ENCODE measurements at places on chromosomes 6 and 20.

GRCh38 chr6:135522965-135523692 lies 25.6 kb upstream of the AHI1 start:
- no peak for DNase-seq

DNA sequence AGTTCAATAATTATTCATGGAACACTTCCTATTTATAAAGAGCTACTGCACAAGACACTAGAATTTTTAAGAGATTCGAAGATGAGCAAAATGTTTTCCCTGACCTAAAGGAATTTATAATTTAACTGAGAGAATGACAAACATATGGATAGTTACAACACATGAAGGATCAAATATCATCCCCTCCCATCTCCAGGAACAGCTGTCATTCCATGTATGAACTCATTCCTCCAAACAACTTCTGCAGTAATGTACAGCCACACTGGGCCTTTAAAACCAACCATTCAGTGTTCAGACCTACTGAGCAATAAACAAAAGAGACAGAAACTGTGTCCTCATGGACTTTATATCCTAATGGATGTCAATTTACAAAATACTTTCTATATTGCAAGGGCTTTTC lies 87.8 kb downstream of the KIF16B start:
- no peak for DNase-seq

DNA sequence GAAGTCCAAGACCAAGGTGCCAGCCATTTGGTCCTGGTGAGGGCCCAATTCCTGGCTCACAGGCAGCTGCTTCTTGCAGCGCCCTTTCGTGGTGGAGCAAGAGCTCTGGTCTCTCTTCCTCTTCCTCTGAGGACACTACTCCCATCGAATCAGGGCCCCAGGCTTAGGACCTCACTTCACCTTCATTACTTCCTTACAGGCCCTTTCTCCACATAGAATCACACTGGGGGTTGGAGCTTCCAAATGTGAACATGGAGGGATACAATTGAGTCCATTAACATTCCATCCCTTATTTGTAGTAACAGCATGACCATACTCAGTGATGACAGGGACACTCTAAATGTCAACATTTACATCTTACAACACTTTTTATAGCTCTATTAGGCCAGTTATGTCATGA lies 2.3 kb downstream of the RAMACL start:
- DNase-seq: no peak

- DNase-seq: no peak
Observed at GRCh38 chr6:148580442-148580841, 166.4 kb upstream of the UST start.

DNA sequence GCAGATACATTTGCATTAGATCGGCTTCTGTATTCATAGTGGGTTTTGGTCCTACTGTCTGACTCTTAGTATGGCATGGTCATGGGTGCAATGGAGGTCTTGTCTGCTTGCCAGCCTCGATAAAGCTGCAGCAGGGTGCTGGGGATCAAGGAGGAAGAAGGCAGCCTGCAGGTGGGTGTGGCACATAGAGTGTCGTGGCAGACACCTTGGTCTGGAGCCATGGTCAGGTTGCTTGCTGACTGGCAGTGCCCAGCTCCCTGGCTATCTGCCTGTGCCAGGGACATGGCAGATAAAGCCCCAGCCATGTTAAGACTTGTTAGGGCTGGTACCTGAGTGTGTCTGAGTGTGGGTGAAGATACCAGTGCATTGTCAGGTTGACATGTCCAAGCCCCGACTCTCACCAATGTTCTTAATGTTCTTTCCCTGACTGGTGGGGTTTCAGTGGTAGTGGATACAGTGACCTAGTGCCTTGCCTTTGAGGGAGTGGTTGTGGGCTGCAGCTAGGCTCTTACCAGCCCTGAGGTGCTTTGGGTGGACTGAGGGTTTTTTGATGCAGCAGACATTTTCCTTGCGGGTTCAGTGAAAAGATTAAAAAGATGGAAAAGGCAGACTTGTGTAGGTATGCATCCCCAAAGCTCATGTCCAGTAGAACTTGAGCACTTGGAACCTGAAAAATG lies 1.8 kb downstream of the FAM83D start:
- no peak for DNase-seq

DNA sequence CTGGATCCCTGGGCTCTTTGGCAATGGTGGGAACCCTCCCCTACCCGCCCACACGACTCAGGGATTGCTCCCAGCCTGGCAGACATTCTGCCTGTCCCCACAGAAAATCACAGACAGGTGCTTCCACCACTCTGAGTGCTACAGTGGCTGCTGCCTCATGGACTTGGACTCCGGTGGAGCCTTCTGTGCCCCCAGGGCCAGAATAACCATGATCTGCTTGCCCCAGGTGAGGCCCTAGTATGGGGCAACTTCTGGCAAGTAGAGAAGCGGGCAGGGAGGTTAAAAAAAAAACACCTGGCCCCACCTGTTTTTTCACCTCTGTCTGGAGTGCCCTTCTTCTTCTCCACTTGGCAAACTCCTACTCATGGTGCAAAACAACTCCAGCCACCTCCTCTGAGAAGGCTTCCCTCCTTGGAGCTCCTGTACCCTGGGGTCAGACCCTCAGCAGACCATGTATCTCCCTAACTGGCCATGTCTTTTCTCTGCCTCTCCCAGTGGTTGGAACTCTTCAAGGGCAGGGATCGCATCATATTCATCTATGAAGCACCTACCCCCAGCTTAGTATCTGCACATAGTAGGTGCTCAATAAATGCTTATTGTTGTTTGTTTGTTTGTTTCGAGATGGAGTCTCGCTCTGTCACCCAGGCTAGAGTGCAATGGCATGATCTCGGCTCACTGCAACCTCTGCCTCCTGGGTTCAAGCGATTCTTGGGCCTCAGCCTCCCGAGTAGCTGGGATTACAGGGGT lies 1.1 kb downstream of the CLPSL2 start:
- no peak for DNase-seq

- DNase-seq: no peak
Observed at GRCh38 chr6:13194852-13195251, 133.5 kb downstream of the TBC1D7 start.

DNA sequence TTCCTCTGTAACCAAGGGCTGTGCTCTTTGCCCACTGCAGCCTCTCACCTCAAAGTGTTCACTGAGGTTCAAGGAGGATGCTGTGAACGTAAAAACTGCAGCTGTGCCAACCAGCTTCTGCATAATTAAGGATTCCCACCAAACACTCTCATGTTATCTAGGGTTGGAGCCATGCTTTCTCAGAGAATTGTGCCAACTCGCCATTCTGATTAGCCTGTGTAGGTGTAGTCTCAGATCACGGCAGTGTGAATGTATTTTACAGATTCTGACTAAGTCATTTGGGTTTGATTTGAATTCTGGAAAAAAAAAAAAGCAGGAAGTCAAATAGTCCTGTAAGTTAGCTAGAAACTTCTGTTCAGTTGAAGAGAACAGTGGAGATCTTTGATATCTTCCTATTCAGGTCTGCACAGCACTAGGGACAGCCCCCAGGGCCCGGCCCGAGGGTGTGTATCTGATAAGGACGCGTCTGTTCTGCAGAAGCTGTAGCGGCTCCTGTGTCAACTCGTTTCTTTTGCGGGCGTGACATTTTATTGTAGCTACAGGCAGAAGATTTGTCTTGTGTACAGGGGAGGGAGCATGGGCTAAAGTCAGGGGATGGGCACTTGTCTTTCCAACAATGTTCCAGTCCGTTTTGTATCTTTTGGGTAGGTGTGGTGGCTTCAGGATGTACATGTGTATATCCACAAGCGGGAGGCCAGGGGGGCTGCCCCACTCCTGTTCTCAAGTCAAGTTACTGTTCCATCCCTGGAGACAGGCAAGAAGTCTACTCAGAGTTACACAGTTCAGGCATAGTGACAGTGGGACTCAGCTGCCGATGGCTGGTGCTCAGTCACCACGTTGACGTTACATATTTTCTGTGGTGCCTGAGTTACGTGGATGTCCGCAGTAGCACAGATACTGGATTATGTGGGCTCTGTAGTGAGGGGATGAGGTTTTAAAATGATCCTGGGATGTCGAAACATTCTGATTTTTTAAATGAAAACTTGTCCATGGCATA lies 12.4 kb downstream of the IRF4 start:
- no peak for DNase-seq

DNA sequence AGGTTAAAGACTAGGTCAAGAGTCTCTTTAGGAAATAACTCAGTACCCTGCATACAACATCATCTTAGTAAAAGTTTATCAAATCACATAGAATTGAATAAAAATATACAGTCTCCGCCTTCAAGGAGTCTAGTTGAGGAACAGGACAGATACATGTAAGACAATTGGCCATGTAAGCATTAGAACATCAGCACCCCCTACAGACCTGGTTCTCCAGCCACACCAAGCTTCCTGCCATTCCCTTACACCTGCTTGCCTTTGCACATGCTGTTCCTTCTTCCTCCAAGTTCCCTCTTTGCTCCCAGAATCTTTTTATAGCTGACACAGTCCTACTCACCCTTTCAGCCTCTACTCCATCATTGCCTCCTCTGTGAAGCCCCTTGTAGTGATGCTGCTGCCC lies 187.8 kb upstream of the LRFN2 start:
- no peak for DNase-seq

DNA sequence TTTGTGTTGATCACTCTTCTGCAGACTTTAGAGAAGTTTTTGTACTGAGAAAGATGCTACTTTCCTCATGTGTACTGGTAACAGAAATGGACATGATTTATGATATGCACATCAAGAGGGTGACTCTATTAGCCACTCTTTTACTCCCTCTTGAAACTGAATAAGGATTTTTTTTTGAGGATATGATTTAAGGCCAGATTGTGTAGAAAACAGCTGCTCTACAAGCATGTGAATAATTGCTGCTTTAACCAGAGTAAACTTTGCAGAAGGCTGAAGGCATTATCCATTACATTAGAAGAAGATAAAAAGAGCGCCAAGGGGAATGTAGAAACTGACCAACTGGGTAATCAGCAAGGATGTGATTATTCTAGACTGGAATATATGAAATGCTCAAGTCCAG lies 276.2 kb upstream of the MAP3K7 start:
- no peak for DNase-seq

- peak; percentile 12 for DNase-seq
Observed at GRCh38 chr6:17542243-17542642, 57.9 kb upstream of the FAM8A1 start.

GRCh38 chr20:53995949-53996348 lies 74.4 kb downstream of the BCAS1 start:
- DNase-seq: no peak

- DNase-seq: no peak
Observed at GRCh38 chr20:15122613-15123012, 785.2 kb upstream of the FLRT3 start.

DNA sequence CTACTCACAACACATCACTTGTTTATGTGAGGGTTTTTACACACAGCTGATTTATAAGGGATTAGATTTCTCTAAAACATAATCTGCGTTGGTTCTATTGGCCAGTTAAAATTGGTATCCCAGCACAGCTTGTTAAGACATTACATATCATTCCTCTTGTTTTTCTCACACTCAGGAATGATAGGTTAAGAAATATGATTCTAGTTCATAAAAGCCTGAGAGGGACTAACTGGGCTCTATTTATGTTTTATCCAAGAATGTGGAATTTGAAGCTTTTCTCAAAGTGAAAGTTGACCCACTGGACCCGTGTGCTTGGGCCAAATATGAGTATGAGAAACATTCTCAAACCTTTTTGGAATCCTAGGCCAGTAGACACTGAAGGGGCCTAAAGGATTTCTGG lies 117.3 kb downstream of the TMEM170B start:
- DNase-seq: no peak

DNA sequence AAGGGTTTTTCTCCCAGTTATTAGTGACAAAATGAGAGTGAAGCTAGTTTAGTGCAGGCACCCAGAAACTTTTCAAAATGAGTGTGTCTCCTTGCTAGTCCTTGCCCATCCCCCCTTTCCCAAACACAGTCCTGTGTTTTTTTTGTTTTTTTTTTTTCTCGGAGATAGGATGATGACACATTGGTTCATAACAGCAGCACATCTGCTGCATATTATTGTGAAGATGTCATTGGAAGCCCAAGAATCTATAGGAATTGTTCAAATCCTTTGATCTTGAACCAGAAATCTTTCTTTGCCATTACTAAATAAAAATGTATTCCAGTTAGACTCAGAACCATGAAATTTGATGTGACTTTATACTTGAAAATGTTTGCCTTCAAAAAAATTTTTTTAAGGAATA lies 162.4 kb downstream of the FRK start:
- DNase-seq: no peak

- no peak for DNase-seq
Observed at GRCh38 chr6:31785475-31785874, 8.3 kb upstream of the VWA7 start.

DNA sequence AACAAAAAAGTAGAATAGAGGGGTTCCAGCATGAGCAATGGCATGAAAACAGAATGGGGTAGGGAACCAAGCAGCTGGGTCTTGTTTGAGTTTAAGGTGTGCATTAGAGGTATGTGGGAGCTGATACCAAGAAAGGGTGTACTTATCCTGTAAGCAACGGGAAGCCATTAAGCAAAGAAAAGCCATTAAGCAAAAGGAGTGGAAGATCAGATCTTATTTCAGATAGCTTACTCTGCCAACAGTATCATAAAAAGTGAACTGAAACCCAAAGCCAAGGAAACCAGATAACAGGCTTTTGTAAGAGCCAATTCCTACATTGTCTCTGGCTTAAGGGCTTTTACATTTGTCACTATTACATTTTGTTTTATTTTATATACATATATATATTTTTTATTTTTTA lies 21.3 kb upstream of the BEND6 start:
- DNase-seq: no peak

- no peak for DNase-seq
Observed at GRCh38 chr6:41872147-41872546, 23.0 kb downstream of the USP49 start.

DNA sequence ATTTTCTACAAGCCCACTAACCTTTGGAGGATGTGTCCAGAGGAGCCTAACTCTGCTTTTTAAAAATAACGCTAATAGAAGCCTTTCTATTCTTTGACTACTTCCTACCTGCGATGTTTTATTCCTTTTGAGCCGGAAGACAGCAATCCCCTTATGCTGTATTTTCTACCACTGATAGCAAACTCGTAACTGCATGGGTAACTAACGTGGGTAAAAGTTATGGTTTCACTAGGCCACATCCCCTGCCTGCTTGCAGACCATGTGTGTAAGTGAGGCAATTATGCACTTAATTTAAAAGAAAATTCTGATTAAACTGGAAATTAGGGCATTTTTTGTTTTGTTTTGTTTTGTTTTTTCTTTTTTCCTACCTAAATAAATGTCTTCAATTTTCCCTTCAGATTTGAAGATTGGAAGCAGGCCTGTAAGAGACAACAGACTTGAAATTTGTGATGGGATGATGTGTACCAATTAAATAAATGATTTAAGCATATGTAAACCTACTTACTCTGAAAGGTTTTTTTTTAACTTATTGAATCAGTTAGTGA lies 931 bp downstream of the UFL1 start:
- DNase-seq: peak; percentile 28

- no peak for DNase-seq
Observed at GRCh38 chr20:1215386-1216170, 10.3 kb upstream of the RAD21L1 start.

- DNase-seq: peak; percentile 31
Observed at GRCh38 chr20:62616728-62617621, 25.3 kb upstream of the SLCO4A1 start.

GRCh38 chr6:148925701-148926100 lies 178.9 kb downstream of the UST start:
- no peak for DNase-seq

DNA sequence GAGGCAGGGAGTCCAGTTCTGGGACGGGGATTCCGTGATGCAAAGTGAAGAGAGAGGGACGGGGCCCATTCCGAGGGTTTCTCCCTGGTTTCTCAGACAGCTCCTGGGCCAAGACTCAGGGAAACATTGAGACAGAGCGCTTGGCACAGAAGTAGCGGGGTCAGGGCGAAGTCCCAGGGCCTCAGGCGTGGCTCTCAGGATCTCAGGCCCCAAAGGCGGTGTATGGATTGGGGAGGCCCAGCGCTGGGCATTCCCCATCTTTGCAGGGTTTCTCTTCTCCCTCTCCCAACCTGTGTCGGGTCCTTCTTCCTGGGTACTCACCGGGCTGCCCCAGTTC lies 35.9 kb upstream of the HLA-G start:
- no peak for DNase-seq
